Stimulated activated CD8-positive, alpha-beta memory T cell treated with anti-CD3 and anti-CD28 coated beads, Interleukin-15, amount 100 ng/mL, for 24 hours (primary cell): ENCODE measurements at places on chromosomes 5 and 9.

- DNase-seq = no peak
These were observed 81.0 kb downstream of the ESM1 start for GRCh38 chr5:54904425-54904824.

- DNase-seq = no peak
These were observed 516.5 kb downstream of the DNAH5 start for GRCh38 chr5:13427827-13428557.

- DNase-seq = no peak
These were observed 291.1 kb upstream of the TUT7 start for GRCh38 chr9:86645303-86645702.

- no peak for DNase-seq
These were observed 140.1 kb upstream of the PALM2AKAP2 start for GRCh38 chr9:109639674-109640579.

DNA sequence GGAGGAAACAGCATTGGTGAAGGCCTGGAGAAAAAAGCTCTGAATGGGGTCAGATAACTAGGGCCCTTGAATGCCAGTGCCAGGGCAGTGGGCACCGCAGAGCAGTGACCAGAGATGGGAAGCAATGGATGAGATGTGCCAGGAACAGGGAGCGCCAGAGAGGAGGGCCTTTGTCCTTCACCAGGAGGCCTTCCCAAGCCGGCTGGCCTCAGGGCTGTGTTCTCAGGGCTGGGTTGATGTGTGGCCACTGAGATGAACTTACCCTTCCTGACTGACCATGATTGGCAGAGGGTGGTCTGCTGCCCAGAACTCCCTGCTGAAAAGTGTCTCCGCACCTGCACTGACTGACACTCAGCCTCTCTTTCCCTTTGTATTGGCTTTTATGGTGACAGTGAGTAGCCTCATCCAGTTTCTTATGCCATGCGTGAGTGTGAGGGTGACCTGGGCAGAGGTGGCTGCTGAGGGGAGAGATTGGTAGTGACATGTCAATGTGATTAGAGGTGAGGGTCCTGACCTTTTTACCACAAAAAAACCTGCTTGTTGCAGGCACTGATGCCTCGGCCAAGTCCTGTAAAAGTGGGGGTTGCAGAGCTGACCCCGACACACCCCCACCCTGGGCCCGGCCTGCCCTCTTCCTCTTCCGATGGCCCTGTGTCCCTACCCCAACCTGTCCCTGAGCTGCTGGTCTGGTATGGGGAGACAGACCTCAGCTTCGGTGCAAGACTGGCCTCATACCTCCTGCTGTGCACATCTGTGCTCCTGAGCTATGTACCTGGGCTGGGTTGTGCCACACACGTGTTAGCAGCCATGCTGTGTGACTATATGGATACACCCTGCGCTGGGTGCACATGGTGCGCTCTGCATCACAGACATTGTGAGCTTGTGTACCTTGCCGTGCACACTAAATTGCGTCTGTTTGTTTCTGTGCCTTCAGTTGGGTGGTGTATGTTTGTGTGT is 57.1 kb upstream of the PSD2 start:
- no peak for DNase-seq

- no peak for DNase-seq
These were observed 845.2 kb upstream of the CDH10 start for GRCh38 chr5:25489834-25490538.

DNA sequence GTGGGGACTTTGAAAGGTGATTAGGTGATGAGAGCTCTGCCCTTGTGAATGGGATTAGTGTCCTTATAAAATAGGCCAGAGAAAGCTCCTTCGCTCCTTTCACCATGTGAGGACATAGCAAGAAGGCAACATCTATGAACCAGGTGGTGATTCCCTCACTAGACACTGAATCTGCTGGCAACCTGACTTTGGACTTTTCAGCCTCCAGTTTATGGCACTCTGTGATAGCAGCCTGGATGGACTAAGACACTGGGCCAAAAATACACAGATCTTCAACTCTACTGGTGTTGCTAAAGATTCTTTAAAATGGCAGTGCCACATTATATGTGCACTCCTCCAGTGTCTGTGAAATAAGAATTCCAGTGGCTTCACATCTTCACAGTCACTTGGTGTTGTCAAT is 41.2 kb upstream of the COL15A1 start:
- no peak for DNase-seq

GRCh38 chr5:33639474-33639873 is 198.7 kb downstream of the TARS1 start:
- no peak for DNase-seq

GRCh38 chr5:68419637-68420452 is 204.3 kb downstream of the PIK3R1 start:
- DNase-seq = no peak

DNA sequence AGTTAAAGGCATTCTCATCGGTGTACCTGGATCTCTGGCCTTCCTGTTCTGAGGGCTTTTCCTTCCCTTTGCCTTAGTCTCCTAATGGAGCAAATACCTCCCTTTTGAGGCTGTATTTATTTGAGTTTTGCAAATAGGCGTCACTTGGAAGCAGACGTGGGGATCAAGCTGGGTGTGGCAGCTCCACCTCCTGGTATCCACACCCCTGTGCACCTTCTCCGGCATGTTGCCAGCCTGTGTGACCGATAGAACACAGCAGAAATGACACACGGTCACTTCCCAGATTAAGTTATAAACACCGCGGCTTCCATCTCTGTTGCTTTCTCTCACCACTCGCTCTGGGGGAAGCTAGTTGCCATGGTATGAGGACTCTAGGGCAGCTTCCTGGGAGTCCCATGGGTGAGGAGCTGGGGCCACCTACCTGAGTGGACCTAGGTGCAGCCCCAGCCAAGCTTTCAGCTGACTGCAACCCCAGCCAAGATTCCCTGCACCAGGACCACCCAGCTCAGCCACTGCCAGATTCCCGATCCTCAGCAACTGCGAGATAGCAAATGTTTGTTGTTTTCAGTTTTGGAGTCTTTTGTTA is 214.4 kb upstream of the MVB12B start:
- DNase-seq = no peak
